ENCODE measurements at places on chromosomes 6 and 20.

- DNase-seq = no peak
Measured at GRCh38 chr6:18245642-18246041, 18.7 kb downstream of the DEK start.

GRCh38 chr6:146550911-146551310 is 7.3 kb downstream of the RAB32 start:
- DNase-seq = no peak

DNA sequence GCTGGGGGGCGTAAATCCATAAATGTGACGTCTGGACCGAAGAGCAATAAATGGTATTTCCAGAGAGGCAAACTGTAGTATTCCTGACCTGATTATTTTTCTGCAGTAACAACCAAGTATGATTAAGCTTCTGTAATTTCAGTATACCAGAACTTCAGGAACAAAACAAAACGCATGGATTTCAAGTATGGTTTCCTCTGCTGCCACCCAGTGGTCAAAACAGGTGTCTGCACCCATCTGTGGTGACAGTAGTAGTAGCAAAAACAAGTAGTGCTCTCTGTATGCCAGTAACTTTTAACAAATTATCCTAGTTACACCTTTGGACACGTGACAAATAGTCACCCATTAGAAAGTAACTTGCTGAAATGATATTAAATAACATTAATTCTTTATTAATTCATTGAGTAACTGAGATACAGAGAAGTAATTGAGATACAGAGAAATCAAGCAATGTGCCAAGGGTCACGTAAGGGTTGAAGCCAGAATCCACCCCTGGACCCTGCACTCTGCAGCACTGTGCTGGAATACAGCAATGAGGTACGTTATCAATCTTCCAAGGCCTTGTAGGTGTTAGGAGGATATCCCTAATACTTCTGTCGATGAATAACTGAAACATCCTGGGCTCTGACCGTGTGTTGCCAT is 7.9 kb downstream of the CALHM4 start:
- DNase-seq = peak; percentile 67

DNA sequence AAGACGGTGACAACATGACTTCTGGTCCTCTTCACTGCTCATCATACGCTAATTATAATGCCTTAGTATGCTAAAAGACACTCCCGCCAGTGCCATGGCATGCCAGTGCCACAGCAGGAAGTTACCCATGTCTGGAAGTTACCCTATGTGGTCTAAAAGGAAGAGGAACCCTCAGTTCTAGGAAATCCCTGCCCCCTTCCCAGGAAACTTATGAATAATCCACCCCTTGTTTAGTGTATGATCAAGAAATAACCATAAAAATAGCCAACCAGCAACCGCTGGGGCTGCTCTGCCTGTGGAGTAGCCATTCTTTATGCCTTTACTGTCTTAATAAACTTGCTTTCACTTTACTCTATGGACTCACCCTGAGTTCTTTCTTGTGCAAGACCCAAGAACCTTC is 15.8 kb upstream of the SERPINB9 start:
- DNase-seq = no peak

DNA sequence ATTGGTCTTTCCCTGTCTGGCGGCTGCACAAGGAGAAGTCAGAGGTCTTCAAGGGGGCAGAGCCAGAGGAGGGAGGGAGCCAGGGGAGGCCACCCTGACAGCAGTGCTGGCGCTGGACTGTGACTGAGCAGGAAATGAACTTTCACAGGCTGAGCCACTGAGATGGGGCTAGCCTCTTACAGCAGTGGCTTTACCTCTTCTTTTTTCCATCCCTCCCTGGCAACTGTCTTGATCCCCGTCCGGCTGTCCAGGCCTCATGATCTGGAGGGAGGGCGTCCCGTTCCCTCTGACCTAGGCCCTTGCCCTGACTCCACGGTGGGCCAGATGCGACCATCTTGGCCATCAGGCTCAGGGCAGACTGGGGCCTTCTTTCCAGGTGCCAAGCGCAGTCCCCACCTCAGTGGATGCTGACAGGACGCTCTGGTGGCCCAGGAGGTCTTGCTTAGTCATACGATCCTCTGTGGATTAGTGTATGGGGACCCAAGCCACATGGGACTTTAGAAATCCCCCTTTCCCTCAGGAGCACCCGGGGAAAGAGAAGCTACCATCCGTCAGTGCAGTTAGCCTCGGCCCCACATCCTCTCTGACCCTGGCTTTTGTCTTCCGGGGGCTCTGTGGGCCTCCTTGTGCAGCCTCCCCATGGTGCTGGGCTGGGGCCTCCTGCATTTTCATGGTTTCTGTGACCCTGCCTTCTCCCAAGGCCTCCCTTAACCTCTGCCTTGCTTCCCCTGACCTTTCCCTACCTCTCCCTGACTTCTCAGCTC is 57.4 kb upstream of the CCDC167 start:
- DNase-seq = no peak

DNA sequence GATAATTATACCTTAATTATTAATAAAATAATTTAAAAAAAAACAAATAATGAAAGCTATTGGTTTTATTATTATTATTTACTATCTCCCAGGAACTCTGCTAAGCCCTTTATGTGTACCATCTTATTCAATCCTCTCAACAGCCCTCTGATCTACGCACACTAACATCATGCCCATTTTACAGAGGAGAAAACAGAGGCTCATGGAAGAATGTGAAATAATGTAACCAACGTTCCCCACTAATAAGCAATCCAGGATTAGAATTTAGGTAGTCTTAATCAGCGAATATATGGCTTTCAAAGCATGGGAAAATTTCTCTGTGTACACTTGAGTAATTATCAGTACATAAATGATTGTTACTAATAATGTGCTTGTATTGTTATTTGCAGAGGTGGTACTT is 89.0 kb downstream of the MAFB start:
- no peak for DNase-seq

GRCh38 chr20:61558726-61559125 is 306.7 kb downstream of the CDH4 start:
- DNase-seq = peak; percentile 29

DNA sequence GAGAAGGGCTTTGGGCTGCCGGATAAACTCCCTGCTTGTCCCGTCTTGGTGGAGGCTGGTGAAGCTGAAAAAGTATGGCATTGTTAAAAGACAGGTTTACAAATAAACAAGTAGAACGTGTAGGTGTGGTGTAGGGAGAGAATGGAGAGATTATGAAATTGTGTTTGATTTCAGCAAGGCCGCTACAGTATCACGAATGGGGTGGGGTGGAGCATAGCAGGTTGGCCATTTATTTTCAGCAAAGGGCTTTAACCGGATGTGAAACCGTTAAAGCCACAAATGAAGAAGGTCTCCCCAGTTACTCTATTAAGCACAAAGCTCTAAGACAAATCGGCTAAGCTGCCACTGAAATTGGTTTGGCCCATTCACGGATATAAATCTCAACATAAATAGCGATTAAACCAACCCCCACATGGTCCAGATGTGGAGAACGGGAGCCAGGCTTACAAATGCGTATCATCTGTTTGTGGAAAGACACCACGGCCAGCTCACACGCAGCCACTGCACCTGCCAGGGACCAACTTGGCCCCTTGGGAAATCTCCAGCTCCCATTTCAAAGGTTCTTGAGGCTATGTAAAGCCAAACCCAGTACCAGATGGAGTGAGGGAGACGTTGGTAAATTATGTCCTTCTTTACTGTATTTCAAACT is 94.0 kb downstream of the ZMYND8 start:
- DNase-seq = peak; percentile 10

DNA sequence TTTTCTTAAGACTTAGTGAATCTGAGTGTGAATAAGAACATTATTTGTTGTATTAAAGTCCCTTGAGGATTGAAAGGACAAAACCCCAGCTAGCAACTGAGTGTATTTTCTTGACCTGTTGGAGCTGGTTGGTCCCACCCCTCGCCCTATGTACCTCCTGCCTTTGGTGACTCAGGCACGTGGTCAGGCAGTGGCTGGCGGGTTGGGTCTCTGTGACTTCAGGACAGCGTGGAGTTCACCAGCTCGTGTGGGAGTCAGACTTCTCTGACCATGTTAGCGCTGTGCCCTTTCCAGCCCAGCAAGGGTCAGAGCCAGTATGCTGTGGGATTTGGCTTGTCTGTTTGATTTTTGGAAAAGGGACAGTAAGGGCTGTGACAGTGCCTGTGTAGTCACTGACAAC is 93.7 kb downstream of the SSR1 start:
- DNase-seq = no peak

DNA sequence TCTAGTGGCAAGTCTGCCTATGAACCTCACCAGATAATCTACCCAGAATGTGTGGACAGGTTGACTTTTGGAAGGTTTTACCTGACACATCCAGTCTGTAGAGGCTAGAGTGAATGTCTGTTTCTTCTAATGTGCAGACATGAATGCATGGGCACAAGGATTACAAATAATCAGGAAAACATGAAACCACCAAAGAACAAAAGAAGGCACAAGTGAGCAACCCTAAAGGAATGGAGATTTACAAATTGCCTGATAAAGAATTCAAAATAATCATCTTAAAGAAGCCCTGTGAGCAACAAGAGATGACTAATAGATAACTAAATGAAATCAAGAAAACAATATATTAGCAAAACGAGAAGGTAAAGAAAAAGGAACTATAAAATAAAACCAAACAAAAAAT is 876.1 kb upstream of the ADGRB3 start:
- DNase-seq = no peak

DNA sequence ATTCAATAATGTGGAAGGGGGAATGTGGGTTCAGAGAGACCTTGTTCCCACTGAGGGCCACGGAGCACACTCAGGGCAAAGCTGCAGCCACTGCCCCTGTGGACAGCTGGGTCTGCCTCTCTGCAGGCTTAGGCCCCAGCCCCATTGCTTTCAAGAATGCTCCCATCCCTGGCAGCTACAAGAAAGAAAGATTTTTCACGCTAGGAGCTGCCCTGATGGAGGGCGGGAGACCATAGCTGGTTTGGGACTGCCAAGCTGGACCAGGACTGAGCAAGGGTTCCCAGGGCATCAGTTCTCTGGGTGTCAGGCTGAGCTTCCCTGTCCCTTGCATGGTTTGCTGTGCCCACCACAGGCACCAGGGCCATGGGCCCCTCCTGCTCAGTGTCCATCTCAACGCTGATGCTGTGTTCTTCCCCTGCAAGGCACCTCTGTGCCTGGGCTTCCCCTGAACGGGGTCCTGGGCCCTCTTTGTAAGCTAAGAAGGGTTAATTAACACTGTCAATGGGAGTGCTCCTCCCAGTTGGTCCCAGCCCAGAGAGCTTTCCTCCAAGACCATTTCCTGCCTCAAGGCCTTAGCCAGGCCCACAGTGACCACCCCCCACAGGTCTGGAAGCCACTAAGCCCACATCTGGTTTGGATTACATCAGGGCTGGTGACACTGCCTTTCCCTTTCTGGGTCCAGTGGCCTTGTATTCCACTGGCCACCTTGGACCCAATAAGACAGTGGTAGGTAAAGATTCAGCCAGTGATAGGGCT is 8.4 kb downstream of the FOXS1 start:
- no peak for DNase-seq

GRCh38 chr6:22600059-22600458 is 30.7 kb downstream of the HDGFL1 start:
- DNase-seq = no peak

- no peak for DNase-seq
Measured at GRCh38 chr6:43819958-43820357, 49.9 kb downstream of the VEGFA start.

GRCh38 chr6:163243083-163243482 is 171.4 kb upstream of the QKI start:
- no peak for DNase-seq

DNA sequence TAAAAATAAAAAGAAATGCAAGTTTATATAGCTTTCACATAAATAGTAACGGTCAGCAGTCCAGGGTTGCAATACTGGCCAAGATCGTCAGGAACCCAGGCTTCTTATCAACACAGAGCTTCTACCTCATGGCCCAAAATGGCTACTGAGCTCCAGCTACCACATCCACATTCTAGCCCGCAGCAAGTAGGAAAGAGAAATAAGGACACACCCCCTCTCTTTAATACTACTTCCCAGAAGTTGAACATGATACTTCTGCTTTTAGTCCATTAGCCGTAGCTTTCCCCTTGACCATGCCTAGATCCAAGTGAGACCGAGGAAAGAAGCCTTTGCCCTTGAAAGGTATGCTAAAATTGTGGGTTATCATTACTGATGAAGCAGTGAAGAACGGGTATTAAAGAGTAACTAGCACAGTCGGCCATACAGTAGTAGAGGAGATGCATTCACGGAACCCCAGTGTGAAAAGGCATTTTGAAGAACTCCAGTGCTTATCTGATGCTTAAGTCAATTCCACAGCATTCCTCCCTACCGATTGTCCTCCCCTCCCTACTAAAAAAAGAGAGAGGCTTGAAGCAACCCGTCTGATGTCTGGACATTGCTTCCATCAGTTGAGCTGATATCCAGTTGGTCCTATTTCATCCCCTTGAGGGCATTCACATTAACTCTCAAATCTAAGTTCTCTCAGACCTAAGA is 226.9 kb upstream of the RREB1 start:
- no peak for DNase-seq

- peak; percentile 92 for DNase-seq
Measured at GRCh38 chr6:54194067-54194466, 82.8 kb downstream of the MLIP start.

- DNase-seq = no peak
Measured at GRCh38 chr20:17499041-17499440, 32.1 kb downstream of the BFSP1 start.

GRCh38 chr6:107116328-107116892 is 1.1 kb upstream of the BEND3 start:
- DNase-seq = peak; percentile 75

- DNase-seq = peak; percentile 56
Measured at GRCh38 chr6:126143761-126144251, 157.5 kb downstream of the TRMT11 start.

- DNase-seq = no peak
Measured at GRCh38 chr6:90035047-90035723, 140.9 kb downstream of the GJA10 start.

GRCh38 chr20:11117808-11118528 is 444.2 kb upstream of the JAG1 start:
- no peak for DNase-seq

- no peak for DNase-seq
Measured at GRCh38 chr6:103215847-103216246, 1643.9 kb downstream of the HACE1 start.

GRCh38 chr6:93282521-93283031 is 136.8 kb downstream of the EPHA7 start:
- no peak for DNase-seq

- no peak for DNase-seq
Measured at GRCh38 chr6:31308050-31308844, 36.4 kb upstream of the HLA-C start.

DNA sequence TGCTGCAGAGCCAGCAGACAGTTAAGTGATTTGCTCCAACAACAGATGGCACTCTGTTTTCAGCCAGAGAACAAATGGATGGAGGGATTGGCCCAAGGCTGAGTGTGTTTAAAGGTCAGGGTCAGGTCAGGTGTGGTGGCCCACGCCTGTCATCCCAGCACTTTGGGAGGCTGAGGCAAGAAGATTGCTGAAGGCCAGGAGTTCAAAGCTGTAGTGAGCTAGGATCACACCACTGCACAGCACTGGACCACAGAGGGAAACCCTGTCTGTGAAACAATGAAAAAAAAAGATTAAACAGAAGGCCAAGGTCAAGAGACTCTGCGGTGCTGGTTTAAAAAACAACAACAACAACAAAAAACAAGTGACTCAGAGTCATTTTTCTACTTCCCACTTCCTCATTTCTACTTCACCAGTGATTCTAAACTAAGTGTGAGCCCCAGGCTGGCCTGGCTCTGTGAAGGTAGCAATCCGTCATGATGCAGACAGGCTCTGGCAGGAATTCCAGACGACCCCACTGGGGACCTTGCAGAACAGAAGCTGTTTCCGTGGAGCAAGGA is 42.5 kb upstream of the ARMC2 start:
- no peak for DNase-seq
